ENCODE measurements at places on chromosomes 5 and 9.

DNA sequence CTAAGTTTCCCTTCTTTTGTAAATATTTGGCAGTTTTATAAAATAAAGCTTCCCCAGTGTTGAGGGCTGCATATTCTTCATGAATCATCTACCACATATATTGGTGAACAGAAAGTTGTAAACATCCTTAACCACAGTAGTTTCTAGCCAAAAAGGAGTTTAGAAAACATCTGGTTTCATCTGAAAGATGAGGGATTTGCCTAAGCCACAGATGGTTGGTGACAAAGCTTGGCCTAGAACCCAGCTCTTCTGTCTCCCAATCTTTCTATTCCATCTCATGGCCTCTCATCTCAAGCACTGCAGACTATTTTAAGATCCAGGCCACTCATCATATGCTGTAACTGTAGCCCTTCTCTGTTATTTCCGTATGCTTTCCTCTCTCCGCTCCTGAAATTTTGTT lies 232.3 kb upstream of the TRPM3 start:
- no peak for DNase-seq

DNA sequence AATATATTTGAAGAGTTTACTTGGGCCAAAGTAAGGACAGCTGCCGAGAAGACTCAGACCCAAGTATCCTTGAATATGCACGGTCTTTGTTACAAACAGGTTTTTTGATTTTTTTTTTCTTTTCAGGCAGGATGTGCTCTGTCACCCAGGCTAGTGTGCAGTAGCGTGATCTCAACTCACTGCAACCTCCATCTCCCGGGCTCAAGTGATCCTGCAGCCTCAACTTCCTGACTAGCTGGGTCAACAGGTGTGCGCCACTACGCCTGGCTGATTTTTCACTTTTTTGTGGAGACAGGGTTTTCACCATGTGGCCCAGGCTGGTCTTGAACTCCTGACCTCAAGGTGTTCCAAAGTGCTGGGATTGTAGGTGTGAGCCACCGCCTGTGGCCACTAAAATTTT lies 27.4 kb downstream of the JMY start:
- DNase-seq = no peak

DNA sequence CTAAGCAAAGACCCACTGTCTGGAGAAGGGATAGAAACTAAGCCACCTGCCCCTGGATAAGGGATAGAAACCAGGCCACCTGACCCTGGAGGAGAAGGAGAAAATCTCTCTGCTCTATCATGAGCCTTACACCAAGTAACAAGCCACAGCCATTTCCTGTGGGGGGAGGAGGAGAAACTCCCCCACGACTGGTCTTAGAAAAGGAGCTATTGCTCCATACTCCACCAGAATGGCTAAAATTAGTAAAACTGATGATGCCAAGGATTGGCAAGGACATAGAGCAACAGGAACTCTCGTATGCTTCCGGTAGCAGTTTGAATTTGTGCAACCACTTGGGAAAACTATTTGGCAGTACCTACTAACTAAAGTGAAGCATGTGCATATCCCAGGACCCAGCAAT lies 70.8 kb downstream of the ACTL7B start:
- no peak for DNase-seq

DNA sequence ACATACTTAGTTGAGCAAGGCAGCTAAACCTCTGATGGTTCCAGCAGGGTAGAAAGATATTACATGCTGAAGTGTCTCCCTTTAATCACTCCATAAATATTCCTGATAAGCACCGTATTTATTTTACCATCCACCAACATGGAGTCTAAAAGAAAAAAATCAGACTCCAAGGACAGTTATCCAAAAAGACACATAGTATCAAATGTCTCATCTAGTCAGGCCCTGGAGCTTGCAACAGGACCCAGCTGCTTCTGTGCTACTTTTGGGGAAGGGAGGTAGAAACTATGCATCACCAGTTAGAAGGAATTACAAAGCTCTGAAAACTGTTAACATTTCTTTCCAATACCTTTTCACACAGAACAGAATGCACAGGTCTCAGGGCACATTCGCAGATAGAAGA lies 88.1 kb downstream of the S1PR3 start:
- no peak for DNase-seq

DNA sequence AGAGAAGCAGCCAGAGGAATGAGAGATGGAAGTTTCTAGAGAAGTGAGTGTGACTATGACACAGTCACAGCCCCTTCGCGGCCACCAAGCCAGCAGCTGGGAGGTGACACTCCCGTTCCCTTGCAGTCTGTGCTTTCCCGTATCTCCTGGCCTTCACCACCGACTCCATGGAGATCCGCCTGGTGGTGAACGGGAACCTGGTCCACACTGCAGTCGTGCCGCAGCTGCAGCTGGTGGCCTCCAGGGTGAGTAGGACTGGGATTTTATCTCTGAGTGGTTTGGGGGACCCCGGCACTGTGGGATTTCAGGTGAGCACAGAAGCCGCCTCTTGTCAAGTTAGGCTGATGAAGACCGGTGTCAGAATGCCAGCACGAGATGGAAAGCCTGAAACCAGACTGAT lies 12.1 kb upstream of the SLC2A8 start:
- no peak for DNase-seq

- DNase-seq = no peak
These were observed 120.1 kb upstream of the SLC28A3 start for GRCh38 chr9:84460695-84461094.

DNA sequence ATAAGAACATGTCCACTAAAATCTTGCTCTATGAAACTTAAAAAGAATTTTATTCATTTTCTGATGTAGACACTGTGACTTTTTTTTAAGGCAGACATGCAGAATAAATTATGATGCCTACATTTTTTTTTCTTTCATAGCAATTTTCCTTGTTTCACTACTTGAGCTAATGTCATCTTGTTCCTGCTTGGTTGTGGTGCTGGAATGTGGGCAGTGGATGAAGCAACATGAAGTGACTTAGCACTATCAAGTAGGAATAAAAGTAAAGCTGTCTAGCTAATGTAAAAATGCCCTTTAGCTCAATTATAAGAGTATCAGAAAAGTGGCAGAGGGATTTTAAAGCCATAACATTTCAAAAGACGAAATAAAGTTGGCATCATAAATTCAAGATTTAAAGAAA lies 191.0 kb downstream of the ADAMTS6 start:
- no peak for DNase-seq

- DNase-seq = no peak
These were observed 76.8 kb downstream of the FGF10 start for GRCh38 chr5:44312374-44312773.

- no peak for DNase-seq
These were observed 34.8 kb downstream of the TMEM252 start for GRCh38 chr9:68505681-68506409.

DNA sequence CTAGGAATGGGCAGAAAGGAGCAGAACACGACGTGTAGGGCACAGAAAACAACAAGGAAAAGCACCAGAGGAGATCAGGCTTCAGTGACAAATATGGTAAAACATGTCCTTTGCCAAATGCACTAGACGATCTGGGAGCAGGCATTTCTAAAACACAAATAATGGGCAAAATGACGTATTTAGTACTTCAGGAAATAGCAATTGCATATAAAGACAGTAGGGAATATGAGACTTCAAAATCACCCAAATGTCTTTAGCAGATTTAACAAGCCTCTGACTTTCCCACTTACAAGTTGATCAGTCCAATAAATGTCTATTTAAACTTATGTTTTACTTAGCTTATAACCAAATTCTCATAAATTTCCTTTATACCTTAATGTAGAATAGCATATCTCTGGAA lies 969.6 kb upstream of the C9orf72 start:
- DNase-seq = no peak

GRCh38 chr5:74693191-74693590 lies 8.2 kb downstream of the HEXB start:
- no peak for DNase-seq

- DNase-seq = no peak
These were observed 414.7 kb downstream of the KDM4C start for GRCh38 chr9:7172154-7173115.

DNA sequence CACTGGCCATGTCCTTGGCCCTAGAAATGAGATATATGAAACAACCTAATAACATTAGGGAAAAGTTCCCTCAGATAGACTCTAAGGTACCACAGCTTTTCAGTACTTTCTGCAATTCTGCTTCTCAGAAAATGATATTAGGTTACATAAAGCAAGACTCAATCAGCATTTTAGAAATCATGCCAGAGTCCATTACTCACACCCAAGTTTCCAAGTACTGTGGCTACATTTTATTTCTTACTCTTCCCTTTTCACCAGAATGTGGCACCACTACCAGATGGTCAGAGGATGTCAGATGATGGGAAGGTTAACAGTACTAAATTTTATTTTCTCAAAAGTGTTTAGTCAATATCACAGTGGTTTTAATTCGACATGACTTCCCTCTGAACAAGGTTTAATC lies 217.2 kb downstream of the MLLT3 start:
- no peak for DNase-seq

GRCh38 chr5:178732281-178732680 lies 1.8 kb upstream of the ZNF354A start:
- no peak for DNase-seq

GRCh38 chr5:60436518-60436917 lies 263.4 kb downstream of the DEPDC1B start:
- no peak for DNase-seq

DNA sequence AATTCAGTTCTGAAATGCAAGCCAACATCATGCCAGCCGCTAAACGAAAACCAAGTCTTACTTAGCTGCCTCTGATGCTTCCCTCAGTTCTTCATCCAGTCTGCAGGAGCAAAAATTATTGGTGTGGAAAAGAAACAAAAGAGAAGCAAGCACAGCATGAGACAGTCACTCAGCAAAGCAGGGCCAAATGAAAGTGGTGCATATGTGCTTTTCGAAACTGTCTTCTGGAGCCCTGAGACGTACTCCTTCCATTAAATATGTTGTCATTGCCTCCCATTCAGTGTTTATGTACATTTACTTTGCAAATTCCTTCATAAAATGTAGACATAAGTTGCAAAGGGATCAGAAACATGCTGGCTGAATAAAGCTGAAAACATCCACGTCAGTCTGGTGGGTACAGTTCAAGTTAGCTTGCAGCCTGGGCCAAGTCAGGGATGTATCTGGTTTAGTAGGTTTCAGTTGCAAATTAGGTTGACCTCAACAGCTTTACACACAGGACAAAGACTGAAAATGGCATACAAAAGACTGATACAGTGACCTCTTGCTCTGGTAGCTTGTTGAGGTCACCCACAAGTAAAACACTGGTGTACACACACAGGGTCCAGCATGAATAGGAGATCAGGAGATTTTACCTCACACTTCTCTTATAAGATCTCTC lies 139.7 kb upstream of the PCA3 start:
- DNase-seq = no peak

- no peak for DNase-seq
These were observed 54.8 kb downstream of the NEK6 start for GRCh38 chr9:124312290-124313265.

DNA sequence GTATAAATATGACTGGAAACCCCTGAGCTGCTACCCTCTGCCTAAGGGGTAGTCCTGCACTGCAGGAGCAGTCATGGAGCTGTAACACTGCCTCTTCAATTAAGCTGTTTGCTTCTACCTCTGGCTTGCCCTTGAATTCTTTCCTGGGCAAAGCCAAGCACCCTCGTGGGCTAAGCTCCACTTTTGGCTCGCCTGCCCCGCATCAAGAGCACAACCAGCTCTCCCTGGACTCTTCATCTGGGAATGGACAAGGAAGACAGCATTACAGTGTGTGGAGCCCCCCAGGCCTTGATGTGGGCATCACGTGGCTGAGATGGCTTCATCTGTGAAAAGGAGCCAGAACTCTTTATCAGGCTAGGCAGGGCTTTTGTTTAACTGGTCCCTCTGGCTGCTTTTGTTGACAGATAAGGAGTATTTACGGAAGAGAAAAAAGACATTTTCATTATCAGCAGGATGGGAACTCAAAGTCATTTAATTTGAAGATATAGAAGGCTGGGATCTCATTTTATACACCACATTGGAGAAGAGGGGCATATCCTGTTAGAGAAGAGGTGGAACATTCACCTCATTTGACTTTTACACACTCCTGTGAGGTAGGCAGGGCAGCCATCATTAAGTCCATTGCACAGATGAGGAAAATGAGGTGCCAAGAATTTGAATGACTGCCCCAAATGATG lies 137.8 kb downstream of the SEMA6A start:
- DNase-seq = no peak

GRCh38 chr5:60699609-60700415 lies at the start of gene DEPDC1B:
Gene DEPDC1B (minus strand): TSS chr5:60700166. CDS start chr5:60700093, 73 bp downstream.
- DNase-seq = peak; percentile 79

DNA sequence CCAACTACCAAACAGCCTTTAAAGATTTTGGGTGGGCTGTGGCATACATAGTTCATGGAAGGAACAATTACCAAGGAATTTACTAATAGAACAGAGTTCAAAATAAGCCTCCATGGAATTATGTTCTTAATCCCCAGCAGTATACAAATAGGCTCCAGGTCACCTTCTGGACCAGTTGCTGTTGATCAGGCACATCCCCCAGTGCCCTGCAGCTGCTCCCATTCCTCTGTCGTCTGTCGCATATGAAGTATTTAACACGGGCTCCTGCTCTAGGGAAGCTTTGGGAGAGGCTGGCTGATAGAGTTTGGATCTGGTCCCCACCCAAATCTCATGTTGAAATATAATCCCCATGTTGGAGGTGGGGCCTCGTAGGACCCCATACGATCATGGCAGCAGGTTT lies 17.8 kb downstream of the SHC3 start:
- no peak for DNase-seq

- no peak for DNase-seq
These were observed 68.7 kb downstream of the RAB24 start for GRCh38 chr5:177234841-177235240.

GRCh38 chr5:32020946-32021345 lies 153.2 kb downstream of the GOLPH3 start:
- no peak for DNase-seq
